ENCODE measurements at places on chromosomes 7 and 10. TPM values are rescaled to one million over a fixed set of nuclear protein-coding genes. Genes with fewer than 3 reads are reported as not detected.

PDK4 gene
- total RNA-seq = not detected

WEE2 gene
- not detected for total RNA-seq

TSPAN12 gene
- not detected for total RNA-seq

CYP3A4 gene
- not detected for total RNA-seq

C1QL3 gene
- total RNA-seq = 0.11 TPM

RTKN2 gene
- 0.97 TPM for total RNA-seq

C10orf71 gene
- not detected for total RNA-seq

HMX3 gene
- total RNA-seq = 0.25 TPM

VPS50 gene
- 24.7 TPM for total RNA-seq

EVX1 gene
- total RNA-seq = not detected

HGF gene
- total RNA-seq = not detected

EBLN1 gene
- not detected for total RNA-seq

CCDC172 gene
- not detected for total RNA-seq

NPFFR1 gene
- not detected for total RNA-seq

GHRHR gene
- total RNA-seq = not detected

RBM48 gene
- 14.4 TPM for total RNA-seq

KCNMA1 gene
- not detected for total RNA-seq

FAM131B gene
- total RNA-seq = 2.2 TPM

FFAR4 gene
- total RNA-seq = not detected

CYP2E1 gene
- 0.44 TPM for total RNA-seq

ANKRD22 gene
- total RNA-seq = 0.15 TPM

MMP21 gene
- total RNA-seq = not detected

PNLIPRP2 gene
- total RNA-seq = not detected

CUTC gene
- total RNA-seq = 31.5 TPM

LRRC18 gene
- not detected for total RNA-seq

CHN2 gene
- 6.1 TPM for total RNA-seq

SPDYE1 gene
- total RNA-seq = not detected

COL17A1 gene
- total RNA-seq = not detected

GDF2 gene
- not detected for total RNA-seq

SPAM1 gene
- not detected for total RNA-seq

ADRA2A gene
- not detected for total RNA-seq

SPDYE2 gene
- total RNA-seq = not detected

TMEM213 gene
- not detected for total RNA-seq

SFRP4 gene
- not detected for total RNA-seq

FRMPD2 gene
- not detected for total RNA-seq

KCNIP2 gene
- 1.0 TPM for total RNA-seq

MOSPD3 gene
- 15.4 TPM for total RNA-seq

UPF2 gene
- 39.6 TPM for total RNA-seq

TBX20 gene
- not detected for total RNA-seq

ARL5B gene
- total RNA-seq = 9.0 TPM

CUL1 gene
- 81.2 TPM for total RNA-seq

TMEM176B gene
- not detected for total RNA-seq

UNC5B gene
- 0.08 TPM for total RNA-seq

All from activated CD8-positive, alpha-beta memory T cell treated with anti-CD3 and anti-CD28 coated beads for 36 hours (primary cell).